ENCODE measurements at places on chromosomes 13 and 19.

DNA sequence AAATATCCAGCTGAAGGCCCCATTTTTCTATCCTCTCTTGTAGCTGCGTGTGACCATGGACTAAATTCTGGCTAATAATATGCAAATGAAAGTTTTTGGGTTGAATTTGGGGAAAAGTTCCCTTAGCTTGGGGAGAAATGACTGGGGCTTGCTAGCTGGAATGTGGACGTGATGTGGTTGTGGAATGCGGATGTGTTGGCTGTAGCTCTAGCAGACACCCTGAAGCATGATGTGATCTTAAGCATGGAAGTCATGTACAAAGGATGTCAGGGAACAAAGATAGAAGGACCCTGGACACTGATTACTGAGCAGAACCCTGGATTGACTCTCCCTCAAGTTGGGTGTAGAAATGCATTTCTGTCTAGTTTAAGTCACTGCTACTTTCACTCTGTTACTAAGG lies 25.4 kb upstream of the SCEL start:
- no peak for DNase-seq

DNA sequence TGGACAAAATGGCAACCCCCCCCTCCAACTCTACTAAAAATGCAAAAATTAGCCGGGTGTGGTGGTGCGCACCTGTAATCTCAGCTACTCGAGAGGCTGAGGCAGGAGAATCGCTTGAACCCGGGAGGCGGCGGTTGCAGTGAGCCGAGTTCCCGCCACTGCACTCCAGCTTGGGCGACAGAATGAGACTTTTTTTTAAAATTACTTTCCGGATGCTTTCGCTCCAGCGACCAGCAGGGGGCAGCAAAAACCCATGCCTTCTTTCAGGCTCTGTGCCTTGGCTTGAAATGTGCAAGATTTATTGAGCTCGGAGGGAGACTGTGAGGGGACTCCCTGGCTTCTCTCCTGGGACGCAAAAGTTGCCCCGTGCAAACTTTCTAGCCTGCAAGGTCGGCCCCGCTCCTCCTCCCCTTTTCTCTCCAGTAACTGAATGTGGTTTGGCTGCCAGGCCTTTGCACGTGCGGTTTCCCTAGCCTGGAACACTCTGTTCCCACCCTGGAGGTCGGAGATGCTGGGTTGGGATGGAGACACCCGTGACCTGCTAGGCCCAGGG lies 61.4 kb upstream of the NFIC start:
- peak; percentile 9 for DNase-seq

DNA sequence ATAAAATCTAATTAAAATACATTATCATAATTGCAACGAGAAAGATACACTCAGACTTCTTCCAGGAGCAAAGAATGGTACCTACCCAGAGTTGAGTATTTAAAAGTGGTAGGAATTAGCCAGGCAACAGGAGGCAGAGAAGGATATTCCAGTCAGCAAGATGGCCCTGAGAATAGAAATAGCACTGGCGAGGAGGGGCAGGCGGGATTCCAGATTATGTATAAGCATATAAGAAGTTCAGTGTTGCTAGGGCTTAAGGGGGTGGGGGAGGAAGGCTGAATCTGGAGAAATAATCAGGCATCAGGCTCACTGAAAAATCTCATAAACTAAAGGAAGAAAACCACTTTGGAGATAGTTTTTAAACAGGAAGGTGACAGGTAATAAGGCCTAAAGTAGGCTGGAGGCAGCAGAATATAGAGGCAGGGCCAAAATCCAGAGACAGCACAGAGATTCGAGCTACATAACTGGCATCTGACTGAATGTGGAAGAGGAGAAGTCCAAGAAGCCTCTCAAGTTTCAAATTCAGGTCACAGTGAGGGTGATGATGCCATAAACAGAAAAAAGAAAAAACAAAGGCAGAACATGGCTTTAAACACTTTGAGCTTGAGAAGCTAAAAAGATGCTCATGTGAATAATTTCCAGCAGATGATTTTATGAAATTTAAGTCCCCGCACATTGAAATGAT lies 7.5 kb downstream of the KPNA3 start:
- no peak for DNase-seq

- no peak for DNase-seq
Observed at GRCh38 chr13:101875717-101876393, 423.4 kb downstream of the ITGBL1 start.

- DNase-seq = no peak
Observed at GRCh38 chr13:79811170-79811569, 330.2 kb downstream of the NDFIP2 start.

DNA sequence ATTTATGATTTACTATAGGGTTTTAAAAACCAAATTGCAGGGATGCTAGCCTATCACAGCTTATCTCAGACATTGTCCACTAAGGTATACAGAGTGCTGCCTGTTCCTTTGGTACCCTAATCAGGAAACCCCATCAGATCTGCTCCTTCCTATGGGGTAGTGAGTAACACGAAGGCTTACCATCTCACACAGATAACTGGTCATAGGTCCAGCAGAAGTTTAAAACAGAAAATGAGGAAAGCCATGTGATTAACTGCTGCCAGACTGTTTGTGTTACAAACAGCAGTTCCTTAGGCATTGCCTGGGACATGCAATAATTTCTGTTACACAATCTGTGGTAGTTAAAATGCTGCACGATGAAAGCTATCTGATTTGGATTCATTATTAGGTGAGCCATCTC lies 53.5 kb upstream of the ALOX5AP start:
- no peak for DNase-seq

GRCh38 chr19:28386066-28386465 lies 826.9 kb downstream of the UQCRFS1 start:
- no peak for DNase-seq

- no peak for DNase-seq
Observed at GRCh38 chr13:74784959-74785358, 650.8 kb upstream of the KLF12 start.

GRCh38 chr19:4606181-4606580 lies 33.1 kb upstream of the TNFAIP8L1 start:
- no peak for DNase-seq

- no peak for DNase-seq
Observed at GRCh38 chr13:109717686-109718085, 68.7 kb downstream of the IRS2 start.

DNA sequence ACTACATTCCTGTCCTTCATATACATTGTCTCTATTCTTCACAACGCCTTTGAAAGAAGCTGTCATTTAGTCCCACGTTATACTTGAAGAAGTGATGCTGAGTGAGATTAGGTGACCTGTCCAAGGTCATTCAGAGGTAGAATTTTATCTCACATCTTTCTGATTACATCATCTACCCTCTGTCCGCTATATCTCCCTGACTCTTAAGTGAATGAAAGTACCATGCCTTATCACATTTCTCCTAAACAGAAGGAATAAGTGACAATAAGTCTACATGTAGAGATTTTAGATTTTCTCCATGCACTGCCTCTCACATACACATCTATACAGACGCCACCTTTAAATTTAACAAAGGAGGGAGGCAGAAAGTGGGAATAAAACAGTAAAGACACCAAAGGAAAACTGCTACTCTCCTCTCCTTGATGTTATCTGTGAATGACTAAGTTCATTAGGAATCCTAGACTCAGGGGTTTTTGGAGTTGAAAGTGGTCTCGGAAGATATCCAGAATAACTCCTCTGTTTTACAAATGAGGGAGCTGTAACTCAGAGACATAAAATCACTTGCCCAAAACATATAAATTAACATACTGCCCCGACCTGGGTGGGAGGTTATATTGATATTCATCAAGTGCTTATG lies 4.9 kb upstream of the CLDN10 start:
- no peak for DNase-seq

- DNase-seq = no peak
Observed at GRCh38 chr13:34627509-34628208, 314.4 kb upstream of the NBEA start.

DNA sequence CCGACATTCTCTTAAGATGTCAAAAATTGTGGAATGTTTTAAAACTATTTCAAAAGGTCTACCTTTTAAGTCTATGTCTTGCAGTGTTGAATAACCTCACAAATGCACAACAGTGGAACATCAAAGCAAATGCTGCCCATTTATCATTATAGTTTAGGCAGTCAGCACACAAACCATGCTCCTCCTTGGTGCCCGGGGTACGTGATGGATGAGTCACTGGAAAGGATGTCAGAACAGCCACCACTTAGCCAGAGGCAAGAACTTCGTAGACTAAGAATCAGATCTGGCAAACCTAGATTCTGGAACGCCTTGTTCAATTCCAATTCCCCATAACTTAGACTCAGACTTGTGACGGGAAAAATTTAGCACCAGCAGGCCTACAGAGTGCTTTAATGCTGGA lies 343.6 kb downstream of the FGF9 start:
- DNase-seq = no peak

GRCh38 chr19:54343868-54344267 lies 4.9 kb upstream of the LILRA4 start:
- no peak for DNase-seq

DNA sequence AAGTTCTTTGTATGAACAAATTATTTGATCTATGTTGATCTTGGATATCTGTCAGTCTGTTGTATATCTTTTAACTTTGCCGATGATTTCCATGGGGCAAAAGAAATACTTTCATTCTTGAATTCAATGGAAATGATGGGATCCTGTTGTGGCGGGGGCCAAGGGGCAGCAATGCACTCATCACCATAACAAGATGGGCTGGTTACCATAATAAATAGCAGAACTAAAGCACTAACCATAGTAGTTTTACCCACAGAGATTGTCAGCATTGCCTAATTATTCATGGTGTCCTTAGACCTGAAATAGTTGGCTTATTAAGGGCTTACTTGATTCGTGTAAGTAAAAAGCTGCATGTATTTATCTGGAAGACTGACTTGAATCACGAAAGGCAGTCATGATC lies 309.6 kb downstream of the RFC3 start:
- no peak for DNase-seq

DNA sequence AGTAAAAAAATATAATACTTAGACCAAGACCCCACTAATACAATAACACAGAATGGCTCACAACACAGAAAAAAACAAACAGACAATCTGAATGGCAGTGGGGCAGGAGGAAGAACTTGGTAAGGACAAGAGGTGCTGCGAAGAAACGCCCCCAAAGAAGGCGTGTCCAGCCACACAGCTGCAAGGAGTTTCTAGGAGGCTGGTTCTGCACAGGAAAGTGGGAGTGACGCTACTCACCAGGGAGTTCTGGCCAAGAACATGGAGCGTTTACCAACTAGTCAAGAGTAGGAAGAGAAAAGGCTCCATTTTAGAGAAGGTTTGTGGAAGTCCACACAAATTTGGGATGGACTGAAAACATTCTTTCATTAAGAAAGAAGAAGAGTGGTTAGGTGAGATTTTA lies 95.3 kb upstream of the SLC15A1 start:
- no peak for DNase-seq

- DNase-seq = no peak
Observed at GRCh38 chr13:44195245-44195644, 178.4 kb upstream of the SERP2 start.

- DNase-seq = no peak
Observed at GRCh38 chr13:29529754-29530153, 65.7 kb downstream of the SLC7A1 start.

- peak; percentile 64 for DNase-seq
Observed at GRCh38 chr13:51584731-51585672, 740 bp downstream of the WDFY2 start.

GRCh38 chr13:30145709-30146367 lies 161.5 kb downstream of the KATNAL1 start:
- DNase-seq = no peak

- DNase-seq = no peak
Observed at GRCh38 chr13:24540236-24541126, 27.9 kb upstream of the PARP4 start.

- no peak for DNase-seq
Observed at GRCh38 chr19:16554776-16555175, 12.5 kb upstream of the CHERP start.

GRCh38 chr13:19695428-19695827 lies 62.0 kb downstream of the MPHOSPH8 start:
- no peak for DNase-seq

GRCh38 chr19:34732612-34733211 lies 1.3 kb upstream of the ZNF181 start:
- DNase-seq = no peak

DNA sequence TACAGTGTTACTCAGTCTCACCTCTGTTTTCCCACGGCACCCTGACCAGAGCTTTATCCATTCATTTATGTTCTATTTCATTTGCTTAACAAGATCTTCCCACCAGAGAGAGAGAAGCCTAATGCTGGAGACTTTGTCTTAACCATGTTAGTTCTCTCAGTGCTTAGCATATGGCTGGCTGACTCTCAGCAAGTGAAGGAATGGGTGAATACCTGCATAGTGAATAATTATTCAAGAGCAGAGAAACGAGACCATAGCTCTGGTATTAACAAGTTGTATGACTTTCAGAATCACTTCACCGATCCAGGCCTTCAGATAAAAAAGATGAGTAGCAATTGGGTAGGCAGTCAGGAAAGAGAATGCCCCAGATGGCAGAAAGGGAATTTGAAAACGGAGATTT lies 686.3 kb downstream of the LIG4 start:
- no peak for DNase-seq

DNA sequence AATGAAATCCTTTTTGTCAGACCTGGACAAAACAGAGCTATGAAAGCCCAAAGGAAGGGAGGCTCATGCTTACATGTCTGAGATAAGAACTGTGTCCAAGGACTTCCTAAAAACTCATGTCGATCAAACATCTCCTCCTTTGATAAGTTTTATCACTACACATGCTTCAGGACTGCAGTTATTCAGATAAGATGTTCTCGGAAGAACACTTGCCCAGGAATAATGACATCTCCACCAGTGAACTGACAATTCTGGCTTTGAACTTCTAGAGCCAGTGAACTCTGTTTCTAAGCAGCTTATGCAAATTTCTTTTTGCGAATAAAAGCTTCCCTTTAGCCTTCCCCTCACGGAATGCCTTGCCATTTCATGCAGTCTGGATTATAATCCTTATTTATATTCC lies 561.6 kb downstream of the TBC1D4 start:
- DNase-seq = no peak

GRCh38 chr13:74770361-74770760 lies 636.2 kb upstream of the KLF12 start:
- DNase-seq = no peak

DNA sequence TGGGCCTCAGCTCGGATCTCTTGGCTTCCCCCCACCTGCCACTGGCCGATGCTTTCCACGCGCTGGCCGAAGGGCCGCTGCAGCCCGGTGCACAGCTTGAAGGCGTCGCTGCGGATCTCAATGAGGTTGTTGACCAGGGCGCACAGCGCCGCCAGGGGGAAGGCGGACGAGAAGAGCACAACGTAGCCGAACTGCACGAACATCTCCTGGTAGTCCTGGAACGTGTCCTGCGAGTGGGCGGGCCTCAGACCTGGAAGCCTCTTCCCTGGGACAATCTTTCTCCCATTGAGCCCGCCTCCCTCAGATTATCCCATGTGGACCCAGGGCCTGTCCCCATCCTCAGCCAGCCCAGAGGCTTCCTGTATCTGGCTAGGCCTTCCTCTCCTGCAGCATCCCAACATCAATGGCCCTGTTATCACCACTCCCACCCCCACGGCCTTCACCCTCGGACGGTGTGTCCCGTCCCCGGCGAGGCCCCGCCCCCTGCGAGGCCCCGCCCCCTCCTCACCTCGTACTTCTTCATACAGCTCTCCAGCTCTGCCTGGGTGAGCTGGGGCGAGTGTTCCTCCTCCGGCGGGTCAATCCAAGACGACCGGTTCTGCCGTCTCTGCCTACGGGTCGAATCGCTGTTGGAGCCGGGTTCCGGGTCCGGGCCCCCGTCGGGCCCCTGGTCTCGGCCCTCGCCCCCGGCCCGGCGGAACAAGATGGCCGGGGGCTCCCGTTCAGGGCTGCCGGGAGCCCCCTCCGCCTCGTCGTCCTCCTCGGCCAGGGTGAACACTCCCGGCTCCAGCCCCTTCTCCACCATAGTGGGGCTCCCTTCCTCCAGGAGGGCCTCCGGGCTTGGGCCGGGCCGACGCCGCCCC lies 6.8 kb downstream of the ANO8 start:
- no peak for DNase-seq
